ENCODE measurements at places on chromosomes 3 and 15.

- DNase-seq, result no peak
Measured at GRCh38 chr3:126528419-126528799, 4.5 kb downstream of the CHST13 start.

- no peak for DNase-seq
Measured at GRCh38 chr3:67462187-67462586, 192.2 kb downstream of the SUCLG2 start.

DNA sequence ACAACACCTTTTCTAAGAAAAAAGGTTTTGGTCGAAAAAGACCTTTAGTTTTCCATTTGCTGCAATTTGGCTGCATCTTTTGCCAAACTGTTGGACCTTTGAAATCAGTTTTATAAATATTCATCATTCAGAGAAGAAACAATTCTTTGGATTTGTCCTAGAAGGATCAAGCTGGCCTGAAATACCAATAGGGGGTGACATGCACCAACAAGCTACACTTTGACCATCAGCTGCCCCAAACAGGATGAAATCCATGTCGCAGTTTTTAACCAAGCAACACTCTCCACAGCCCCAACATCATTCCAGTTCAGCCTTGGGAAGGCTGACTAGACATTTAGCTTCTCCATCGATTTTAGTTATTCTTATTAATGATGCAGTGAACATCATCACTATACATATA is 9.8 kb downstream of the RPL15 start:
- DNase-seq, result no peak

- DNase-seq, result no peak
Measured at GRCh38 chr3:73234354-73235014, 173.0 kb downstream of the EBLN2 start.

GRCh38 chr15:77784361-77785292 is 151.9 kb upstream of the LINGO1 start:
- peak; percentile 14 for DNase-seq

- peak; percentile 24 for DNase-seq
Measured at GRCh38 chr15:64634027-64634426, 141.4 kb downstream of the RBPMS2 start.

DNA sequence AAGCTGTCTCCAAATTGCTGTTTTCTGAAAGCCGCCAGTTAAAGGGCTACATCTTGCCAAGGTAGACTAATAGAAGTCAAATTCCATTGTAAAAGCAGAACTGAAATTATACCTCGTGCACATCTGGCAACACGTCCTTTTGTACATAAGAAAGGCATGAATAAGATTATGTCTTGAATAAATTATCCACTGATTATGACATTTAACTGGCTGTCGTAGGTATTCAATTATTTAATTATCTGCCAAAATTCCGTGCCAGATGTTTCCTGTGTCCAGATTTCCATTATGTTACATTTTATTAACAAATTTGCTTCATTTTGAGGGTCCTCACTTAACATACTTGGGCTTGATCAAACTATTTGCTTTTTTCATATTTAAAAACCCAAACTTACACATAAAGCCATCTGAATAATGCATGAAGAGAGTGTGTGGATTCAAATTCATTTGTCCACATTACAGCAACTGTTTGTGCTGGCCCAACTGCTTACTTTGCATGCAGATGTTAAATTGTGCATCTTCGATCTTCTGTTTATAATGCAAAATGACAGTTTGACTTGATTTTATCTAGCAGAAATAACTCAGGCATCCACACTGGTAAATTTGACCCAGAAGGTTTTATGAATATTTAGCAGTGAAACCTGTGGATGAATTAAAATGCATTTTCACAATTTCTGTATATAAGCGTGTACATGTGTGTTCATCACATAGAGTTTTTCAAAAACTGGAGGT is 701.5 kb downstream of the ZNF385D start:
- DNase-seq, result no peak

DNA sequence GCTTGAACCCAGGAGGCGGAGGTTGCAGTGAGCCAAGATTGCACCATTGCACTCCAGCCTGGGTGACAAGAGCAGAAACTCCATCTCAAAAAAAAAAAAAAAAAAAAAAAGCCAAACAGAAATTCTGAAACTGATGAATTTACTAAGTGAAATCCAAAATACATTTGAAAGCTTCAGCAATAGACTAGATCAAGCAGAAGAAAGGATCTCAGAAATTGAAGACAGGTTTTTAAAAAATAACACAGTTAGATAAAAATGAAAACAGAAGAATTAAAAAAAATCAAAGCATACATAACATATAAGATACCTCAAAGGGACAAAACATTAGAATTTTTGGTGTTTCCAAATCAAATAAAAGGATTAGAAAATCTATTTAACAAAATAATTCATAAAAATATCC is 114.4 kb downstream of the TP63 start:
- DNase-seq, result no peak

- no peak for DNase-seq
Measured at GRCh38 chr3:187979564-187979963, 174.4 kb upstream of the LPP start.

GRCh38 chr3:64058566-64058965 is 35.3 kb upstream of the PSMD6 start:
- no peak for DNase-seq

- no peak for DNase-seq
Measured at GRCh38 chr15:74441248-74441941, 7.6 kb upstream of the SEMA7A start.

DNA sequence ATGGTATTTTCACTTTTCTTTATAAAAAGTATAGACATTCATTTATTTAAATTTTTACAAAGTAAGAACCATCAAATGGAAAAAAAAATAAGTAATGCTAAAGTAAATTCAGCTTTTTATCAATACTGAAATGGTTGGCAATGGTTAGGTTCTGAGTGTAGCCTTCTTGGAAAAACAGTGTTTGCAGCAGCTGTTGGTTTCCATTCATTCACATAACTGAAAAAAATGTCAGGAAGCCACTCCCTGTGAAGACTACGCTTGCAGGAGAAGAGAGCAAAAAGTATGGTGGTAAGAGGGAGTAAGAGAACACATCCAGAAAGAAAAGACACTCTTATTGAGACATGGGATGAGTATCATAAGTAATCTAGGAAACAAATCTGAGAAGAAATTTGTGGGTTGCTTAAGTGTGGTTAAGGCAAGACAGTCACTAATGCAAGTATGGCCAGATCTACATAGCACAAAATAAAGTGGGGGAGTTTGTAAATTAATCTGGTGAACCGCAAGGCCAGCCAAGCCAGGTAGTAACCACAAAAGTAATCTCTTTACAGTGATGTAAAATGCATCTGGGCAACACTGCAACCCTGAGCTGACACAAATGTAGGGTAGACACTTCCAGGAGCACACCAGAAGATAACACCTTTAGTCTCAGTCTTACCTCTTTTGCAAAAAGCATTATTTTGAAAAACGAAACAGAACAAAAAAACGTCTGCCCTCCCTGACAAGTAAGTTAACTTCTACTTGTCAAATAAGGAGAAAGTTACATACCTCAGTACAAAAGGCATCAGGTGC is 133.7 kb downstream of the IGSF11 start:
- DNase-seq, result no peak

Data from endothelial cell of umbilical vein (primary cell).